MCF 10A (cell line): ENCODE measurements at places on chromosomes 6 and 20. TPM values are rescaled to one million over a fixed set of nuclear protein-coding genes. Genes with fewer than 3 reads are reported as not detected.

- no peak for DNase-seq
These were observed 614.5 kb downstream of the PHF3 start for GRCh38 chr6:64250126-64250525.

- DNase-seq: peak; percentile 76
These were observed 365.7 kb downstream of the MAFB start for GRCh38 chr20:40323361-40323794.

DNA sequence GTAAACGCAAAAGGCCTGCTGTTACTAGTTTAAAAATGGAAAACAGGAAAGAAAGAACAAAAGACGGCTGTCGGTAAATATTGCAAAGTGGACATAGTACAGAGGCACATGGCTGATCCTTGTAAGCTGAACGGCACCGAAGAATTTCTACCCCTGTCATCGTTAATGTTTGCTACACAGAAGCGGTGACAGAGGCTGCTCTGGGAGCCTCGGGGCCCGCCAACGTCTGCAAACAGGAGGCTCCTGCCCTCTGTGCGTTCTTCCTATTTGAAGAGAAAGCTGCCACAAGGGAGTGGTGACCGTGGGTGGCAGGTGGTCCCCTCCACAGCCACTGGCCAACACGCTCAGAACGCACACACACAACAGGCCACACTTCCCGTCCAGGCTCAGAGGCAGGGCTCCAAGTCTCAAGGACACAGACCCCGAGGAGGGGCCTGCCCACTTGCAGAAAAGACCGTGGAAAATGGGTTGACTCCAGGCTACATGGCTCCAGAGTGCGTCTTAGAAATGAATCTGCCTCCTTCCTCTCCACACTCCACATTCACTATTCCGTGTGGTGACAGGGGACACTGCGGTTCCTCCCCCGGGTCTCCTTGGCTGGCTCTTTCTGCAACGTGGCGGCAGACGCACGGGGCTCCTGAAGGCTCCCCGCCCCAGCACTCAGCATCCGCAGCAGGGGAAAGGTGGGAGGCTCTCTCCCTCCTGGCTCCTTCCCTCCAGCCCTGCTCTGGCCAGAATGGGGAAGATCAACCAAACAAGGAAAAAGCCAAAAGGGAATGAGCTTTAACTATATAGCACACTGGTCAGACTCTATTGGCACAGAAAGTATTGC lies 64.5 kb downstream of the GMPR start:
- DNase-seq: no peak

DNA sequence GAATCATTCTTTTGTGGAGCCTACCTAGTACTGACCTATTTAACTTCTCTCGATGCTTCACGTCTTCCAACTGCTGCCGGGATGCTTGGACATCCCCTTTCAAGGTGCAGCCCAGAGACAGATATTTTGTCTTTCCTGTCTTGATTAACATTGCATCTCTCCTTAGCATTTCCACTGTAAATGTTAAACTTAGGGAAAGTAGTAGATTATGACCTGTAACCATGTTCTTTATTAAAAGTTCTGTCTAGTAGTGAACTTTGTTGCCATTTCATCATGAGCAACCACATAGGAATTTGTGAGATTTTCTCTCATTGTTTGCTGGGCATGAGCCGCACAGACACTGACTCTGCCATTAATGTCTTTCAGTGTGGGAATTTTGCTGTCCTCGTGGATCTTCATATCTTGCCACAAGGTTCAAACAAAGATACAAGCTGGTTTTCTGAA lies 117.9 kb downstream of the JAG1 start:
- DNase-seq: peak; percentile 47

DNA sequence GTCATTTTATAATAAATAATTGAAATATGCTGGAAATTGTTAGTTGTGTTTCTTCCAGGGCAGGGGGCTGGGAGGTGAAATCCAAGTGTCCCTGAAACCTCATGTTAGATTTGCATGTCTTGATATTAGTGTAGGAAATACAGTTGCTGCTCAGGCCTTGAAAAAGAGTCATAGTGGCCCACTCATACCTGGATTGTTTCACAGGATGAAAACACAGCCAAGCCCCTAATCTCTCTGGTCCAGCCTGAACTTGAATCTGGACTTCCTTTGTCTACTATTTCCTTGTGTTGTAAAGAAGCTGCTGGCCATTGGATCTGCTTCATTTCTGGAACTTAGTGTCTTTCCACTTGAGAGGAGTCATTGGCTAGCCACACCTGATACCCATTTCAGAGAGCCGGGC lies 108.8 kb upstream of the JARID2 start:
- DNase-seq: no peak

DNA sequence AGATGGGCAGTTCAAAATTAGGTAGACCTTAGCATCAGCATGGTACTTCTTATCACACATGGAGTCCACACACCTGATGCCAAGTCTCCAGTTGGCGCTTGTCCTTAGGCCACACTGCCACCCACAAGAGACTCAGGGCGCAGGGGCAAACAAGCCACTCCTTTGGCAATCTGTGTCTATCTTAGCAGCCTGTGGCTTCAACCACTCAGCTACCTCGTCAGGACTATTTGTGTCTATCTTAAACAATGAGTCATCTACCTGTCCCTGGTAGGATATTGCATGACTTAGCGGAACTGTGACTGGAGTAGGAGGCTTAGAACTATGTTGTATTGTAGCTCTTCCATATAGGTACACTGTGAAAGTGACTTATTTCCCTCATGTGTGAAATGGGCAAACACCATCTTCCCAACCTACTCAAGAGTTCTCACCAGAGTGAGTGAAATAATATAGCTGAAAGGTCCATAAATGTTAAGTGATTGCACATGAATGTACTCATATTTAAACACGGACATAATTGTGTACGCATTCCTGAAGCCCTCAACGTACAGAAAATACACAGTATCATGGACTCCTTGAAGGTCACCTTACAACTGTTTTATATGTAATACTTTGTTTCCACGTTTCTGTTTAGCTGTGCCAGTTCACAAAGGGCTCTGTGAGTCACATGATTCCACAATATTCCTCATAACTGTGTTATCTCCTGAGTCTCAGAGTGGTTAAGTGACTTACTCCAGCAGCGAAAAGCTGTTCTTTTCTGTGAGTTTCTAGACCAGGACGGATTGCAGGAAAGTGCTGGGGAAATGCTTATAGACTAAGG lies 1.6 kb downstream of the TRIM27 start:
- DNase-seq: peak; percentile 86

DNA sequence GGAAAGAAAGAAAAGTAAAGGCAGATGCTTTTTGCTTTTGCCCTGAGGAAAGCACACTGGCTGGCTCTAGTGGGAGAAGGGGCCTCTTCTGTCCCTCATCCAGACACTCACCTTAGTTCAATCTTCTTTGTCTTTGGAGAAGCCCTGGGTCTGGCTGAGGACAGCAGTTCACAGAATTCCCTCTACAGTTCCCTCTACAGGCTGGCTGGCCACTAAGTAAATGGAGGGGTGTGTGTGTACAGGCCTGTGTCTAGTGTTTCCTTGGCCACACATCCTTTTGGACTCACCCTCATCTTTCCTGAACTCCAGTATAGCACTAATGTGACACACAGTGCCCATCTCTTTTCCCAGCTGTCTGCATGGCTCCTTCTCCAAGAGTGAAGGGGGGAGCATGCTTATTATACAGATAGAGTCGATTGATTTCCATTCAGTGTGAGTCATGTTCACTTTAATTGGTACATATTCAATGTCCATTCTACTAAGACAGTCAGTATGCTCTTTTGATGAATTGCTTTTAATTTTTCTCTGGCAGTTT lies 26.0 kb upstream of the CLVS2 start:
- DNase-seq: no peak

DNA sequence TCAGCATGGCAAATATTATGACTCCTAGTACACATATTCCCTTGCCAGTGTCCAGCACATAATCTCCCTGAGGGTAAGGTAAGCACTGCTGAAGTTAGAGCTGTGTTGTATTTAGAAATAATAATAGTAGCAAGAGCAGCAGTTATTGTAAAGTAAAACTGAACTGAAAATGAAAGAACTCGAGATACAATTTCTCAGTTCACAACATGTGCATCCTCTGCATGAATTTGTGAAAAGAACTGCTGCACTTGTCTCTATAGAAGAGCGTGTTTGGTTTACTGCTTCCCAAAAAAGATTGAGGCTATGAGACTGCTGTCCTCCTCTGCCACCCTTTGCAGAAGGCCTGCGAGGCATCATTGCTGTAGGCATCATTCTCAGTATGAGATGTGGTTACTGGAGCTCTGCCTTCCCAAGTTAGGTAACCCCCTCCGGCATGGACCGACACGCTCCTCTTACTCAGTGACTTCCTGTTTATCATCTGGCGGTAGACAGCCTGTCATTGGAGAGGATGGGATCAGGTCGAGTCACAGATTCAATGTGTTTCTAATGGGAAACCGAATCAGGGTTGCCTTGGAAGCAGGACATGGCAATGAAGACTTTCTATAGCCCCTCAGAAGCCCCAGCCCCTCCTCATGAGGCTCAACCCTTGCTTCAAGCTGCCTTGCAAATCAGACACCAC lies 48.1 kb downstream of the SLC24A3 start:
- peak; percentile 77 for DNase-seq

- DNase-seq: no peak
These were observed 145.2 kb upstream of the CITED2 start for GRCh38 chr6:139519571-139520031.

- no peak for DNase-seq
These were observed 115.3 kb downstream of the AHI1 start for GRCh38 chr6:135382182-135382628.

DNA sequence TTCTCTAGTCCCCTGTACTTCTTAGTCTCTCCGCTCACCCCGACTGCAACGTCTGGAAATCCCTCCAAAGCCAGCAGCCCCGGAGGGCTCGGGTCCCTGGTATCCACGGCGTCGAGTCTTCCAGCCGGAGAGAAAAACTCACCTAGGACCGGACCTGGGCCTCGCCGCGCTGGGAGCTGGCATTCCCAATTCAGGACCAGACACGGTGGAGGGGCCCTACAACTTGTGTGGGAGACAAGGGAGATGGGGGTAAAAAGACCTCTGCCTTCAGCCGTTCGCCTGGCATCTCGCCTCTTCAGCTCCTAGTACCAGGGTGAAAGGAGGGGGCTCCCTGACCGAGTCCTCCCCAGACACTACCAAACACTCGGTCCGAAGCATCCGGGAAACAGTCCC lies 64.3 kb downstream of the GPX5 start:
- no peak for DNase-seq

DNA sequence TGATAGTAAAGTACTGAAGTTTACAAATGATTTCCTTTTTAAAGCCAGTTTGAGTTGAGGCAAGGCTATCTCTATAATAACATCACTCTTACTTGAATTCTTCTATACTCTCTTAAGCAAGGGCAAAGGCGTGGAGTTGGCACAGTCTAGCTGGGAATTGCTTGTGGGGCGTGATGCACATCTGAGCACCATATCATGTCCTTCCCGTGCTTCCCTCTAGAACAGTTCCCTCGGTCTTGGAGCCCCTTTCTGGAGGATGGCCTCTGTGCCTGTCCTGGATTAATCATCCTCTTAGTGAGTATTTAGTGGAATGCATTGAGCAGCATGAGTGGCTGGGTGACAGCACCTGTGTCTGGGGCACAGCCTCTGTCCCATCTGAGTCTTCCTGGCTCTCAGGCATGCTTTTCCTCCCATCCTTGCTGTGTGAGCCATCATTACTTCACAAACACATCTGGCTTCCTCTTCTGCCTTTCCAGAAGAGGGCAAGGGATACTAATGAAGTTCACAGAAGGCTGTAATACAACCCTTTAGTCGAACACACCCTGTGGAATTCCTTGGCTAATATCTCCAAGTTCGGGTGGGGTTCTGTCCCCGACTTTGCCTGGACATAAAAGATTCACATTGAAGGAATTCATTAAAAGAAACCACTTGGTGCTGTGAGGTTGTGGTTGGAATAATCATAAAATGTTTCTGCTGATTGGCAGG lies 188.2 kb downstream of the FNDC1 start:
- DNase-seq: no peak

DNA sequence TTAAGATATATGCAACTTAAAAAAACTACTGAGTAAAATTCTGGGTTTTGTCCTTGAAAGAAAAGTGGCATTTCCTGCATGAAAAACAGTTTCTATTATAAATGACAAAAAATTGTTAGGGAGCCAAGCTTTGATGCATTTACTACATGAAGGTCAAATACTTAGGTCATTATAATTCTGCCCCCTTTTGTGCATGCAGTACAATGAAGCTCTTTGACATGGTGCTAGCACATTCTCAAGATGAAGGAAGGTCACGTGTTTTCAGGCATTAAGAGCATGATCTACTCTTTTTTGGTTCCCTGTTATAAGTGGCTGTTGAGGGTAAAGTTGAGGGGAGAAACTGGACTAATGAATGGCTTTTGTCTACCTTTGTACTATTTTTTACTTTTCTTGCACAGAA lies 72.7 kb downstream of the FOXO3 start:
- DNase-seq: no peak

DNA sequence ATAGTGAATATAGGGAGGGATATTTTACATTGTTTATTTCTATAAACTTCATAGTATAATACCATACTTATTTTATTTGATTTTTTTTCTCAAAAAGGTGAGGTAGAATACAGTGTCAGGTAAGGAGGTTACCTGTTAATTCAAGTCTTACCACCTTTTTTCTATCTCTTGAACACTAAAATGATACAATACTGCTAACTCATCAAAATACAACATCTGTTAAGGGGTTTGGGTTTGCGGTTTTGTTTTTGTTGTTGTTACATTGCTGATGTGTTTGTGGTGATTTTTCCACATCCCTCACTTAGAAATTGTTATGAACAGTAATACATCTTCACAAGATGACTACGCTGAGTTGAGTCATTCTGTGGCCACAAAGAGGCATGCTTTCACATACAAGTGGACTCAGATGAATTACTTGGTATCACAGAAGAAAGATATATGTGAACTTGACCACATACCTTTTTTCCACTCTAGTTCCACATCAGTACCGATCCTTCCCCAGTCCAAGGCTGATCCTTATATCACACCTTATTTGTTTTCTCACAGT lies 139.4 kb upstream of the ID4 start:
- peak; percentile 57 for DNase-seq

GRCh38 chr20:9280666-9281065 lies 211.8 kb downstream of the PLCB4 start:
- DNase-seq: no peak

- no peak for DNase-seq
These were observed 3.2 kb downstream of the GFOD1 start for GRCh38 chr6:13484138-13484708.

GRCh38 chr20:50737352-50737751 lies 6.0 kb downstream of the PARD6B start:
- no peak for DNase-seq

- peak; percentile 57 for DNase-seq
These were observed 3.2 kb upstream of the ZMYND8 start for GRCh38 chr20:47359530-47360296.

Gene MPC1
- total RNA-seq: 31.8 and 33.1 TPM in 2 replicates

Gene TEAD3
- total RNA-seq: 11.1 and 13.3 TPM in 2 replicates

Gene OSTM1
- 35.5 and 71.8 TPM in 2 replicates for total RNA-seq

Gene SNRPB
- 236 and 240 TPM in 2 replicates for total RNA-seq

Gene CABLES2
- total RNA-seq: 1.5 and 2.8 TPM in 2 replicates

Gene SAPCD1
- total RNA-seq: 4.3 and 5.1 TPM in 2 replicates
